ENCODE measurements at places on chromosomes 5 and 9.

DNA sequence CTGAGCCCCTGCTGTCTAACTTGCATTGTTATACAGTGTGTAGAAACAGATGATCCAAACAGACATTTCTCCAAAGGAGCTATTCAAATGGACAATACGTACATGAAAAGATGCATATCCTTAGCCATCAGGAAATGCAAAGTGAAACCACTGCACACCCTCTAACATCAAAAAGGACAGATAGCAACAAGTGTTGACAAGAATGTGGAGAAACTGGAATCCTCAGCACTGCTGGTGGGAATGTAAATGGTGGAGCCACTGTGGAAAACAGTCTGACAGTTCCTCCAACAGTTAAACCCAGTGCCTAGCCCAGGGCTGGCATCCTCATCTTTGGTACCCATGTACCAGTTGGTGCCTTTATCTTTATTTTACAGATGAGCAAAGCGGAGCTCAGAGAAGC, 8.5 kb downstream of the ORM2 start:
- DNase-seq: no peak

GRCh38 chr5:71706906-71707305, 12.2 kb upstream of the CARTPT start:
- no peak for DNase-seq

DNA sequence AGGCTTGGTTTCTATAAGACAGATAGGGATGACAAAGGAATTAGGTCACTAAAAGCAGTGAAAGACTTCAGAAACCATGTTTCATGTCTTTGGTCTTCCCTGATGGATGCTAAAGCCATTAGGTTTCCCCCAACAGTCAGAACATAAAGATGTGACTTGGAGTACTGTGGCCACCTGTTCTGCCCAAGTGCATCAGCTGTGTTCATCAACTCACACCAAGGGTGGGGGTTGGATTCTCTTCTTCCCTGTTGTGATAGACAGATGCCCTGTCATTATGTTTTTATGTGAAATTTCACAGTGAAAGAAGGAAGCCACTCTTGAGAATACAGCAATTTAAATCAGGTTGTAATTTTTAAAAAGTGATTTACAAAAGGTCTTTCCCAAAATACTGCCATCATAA, 196.8 kb downstream of the SH3GL2 start:
- no peak for DNase-seq

DNA sequence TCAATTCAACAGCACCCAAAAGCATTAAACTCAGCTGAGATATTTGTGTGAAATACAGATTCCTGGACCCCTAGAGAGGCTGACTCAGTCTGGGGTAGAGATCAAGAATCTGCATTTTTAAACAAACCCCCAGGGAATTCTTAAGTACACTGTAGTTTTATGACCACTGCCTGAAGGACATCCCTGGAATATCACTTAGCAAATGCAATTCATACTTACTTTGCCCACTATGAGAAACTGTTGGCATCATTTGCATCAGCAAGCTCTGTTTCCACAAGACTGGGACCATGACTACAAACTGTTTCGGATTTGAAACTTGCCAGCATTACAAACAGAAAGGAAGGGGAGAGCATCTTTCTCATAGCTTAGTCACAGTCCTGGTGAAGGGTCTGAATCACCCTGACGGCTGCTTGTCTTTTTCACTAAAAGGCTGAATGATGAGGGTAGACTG, 63.7 kb downstream of the MLLT3 start:
- peak; percentile 29 for DNase-seq

GRCh38 chr5:80255431-80255810, 427 bp downstream of the SERINC5 start:
- no peak for DNase-seq

GRCh38 chr9:79263628-79264027, 308.1 kb upstream of the TLE4 start:
- DNase-seq: no peak

DNA sequence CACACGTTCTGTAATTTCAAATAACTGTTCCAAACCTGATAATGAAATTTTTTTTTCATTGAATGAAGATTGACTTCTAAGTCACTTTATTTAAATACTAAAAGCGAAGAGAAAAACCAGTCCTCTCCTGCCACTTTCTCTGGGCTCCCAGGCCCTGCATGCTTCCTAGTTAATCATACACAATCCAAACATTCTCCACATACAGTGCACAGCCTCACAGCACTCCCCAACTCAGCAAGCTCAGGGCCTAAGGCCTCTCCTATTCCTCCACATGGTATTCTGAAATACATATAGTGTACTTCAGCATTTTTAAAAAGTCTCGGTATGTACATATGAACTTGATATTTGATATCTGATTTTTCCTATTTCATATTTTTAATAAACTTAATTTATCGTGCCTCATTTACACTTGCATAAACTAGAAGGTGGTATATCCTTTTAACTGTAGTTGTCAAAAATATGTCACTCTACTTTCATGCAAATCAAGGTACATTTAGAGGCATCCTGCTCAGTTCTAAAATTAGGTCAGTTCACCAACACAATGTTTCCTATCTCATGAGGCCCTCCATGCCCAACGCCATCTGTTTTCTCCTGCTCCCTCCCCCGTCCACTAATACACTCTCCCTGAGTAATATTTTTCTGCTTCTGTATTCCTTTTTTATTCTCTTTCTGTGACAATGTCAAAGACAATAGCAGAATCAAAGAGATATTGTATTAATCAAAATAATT, 206.7 kb downstream of the ARRDC3 start:
- DNase-seq: no peak

- no peak for DNase-seq
Observed at GRCh38 chr9:108709997-108710396, 145.8 kb downstream of the ACTL7B start.

GRCh38 chr5:36495611-36496010, 110.8 kb upstream of the SLC1A3 start:
- no peak for DNase-seq

DNA sequence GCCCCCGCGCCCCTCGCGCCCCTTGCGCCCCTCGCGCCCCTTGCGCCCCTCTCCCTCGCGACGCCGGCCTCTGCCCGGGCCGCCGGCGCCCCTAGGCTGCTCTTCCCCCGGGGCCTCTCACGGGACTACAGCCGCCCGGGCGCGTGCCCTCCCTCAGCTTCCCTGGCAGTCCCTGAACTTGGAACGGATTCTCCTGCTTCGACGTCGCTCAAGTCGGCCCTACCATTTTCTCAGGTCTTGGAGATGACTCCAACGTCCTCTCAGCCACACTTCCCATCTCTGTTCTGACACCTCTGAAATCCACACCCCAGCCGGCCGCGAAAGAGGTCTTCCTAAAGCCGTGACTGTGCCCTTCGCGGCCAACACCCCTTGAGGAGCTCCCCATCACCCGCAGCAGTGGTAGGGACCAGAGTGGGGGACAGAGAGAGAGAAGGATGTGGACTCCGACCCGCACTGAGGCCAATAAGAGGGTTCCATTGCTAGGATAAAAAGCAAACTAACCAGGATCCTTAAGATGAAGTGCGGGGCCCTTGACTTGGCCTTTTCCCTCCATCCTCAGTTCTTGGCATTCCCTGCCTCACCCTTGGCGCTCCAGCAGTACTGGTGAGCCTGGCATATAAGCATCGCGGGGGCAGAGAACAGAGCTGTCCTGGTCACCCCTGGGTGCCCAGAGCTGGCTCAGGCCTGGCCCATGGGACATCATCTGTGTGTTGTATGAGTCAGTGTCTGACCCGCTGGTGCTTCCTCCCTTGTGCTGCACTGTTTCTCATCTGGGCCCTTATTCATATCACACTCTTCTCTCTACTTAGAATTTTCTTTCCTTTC, 38.6 kb upstream of the GARNL3 start:
- no peak for DNase-seq

DNA sequence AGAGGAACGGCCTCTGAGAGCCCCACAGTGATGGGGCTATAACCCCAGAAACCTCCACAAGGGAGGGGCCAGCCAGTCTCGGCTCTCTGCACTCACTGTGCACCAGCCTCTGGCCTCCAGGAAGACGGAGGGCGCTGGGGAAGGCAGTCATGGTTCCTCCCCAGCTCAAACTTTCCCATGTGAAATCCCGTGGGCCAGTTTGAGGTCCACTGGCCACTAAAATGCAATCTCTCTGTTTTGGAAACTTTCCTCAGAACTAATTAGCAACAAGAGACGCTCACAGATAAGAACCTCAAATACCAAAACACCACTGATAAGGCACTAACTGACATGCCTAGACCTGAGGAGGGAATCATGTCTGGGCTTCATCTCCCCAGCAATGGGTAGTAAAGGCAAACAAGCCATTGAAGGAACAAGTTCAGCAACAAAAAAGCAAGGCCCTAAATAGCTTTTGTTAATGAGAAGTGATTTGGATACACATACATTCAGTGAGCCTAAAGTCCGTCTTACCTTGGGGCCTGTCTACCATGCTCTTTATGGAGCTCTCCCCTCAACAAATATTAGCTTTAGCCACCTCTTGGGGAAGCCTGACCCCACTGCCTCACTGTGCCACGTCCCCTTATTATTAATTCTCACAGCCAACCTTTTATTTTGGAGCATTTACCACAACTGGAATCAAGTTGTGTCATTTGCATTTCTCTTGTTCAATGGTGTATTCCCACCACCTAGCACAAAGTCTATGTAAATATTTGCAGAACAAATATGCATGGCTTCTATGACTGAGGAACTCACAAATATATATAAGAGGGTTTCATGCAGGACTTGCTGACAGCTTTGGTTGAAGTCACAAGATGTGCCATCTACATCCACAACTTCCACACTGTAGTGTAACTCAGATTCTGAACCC, 56.1 kb upstream of the GLRX start:
- DNase-seq: no peak

DNA sequence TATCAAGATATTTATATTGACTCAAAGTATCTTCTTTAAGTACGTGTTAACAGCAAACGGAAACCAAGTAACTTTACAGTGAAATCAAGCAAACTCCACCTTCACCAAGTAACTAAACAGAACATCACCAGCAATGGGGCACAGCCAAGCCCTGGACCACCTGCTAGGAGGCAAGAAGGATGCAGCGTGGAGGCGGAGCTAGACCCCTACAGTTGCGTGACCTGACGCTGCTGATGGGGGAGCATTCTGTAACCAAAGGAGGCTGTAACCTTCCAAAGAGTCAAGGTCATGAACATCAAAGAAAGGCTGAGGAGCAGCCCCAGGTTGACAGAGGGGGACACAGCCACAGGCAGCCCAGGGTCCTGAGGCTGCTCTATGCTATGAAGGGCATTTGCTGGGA, 6.1 kb downstream of the VAV2 start:
- DNase-seq: no peak

- DNase-seq: no peak
Observed at GRCh38 chr9:10366171-10366779, 246.5 kb downstream of the PTPRD start.

GRCh38 chr5:154331232-154331631, 114.6 kb upstream of the SAP30L start:
- DNase-seq: no peak

DNA sequence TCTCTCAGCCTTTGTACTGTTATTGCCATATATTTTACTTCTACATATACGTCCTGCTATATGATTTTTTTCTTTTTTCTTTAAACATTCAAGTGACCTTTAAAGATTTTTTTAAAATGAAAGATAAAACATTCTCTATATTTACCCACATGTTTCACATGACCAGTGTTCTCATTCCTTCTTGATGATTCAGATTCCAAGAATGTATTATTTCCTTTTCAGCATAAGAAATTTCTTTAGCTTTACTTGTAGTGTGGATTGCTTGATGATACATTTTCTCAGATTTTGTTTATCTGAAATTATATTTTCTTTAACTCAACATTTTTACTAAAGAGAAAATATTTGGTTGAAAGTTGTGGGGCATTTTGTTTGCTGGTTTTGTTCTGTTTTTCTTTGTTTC, 792.1 kb downstream of the BRINP1 start:
- no peak for DNase-seq

GRCh38 chr9:131543141-131543540, 2.2 kb upstream of the PRRT1B start:
- no peak for DNase-seq

DNA sequence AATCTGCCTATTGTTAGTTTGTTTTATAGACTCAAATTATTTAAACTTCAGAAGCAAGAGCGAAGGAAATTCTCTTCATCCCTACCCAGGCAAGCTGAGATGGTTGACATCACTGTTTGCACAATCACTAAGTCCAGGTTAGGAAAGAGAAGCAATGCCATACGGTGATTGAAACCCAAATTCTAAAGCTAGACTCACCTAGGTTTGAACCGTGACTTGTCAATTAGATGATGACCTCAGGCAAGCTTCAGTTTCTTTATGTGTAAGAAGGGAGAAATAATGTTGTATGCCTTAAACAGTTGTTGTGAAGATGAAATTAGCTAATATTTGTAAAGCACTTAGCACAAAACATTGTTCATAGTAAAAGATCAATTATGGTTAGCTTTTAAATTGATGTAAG, 96.5 kb upstream of the ANKRD55 start:
- DNase-seq: no peak

- DNase-seq: no peak
Observed at GRCh38 chr5:16431490-16431889, 34.1 kb downstream of the ZNF622 start.

GRCh38 chr5:39420482-39421145, 4.2 kb downstream of the DAB2 start:
- DNase-seq: no peak

DNA sequence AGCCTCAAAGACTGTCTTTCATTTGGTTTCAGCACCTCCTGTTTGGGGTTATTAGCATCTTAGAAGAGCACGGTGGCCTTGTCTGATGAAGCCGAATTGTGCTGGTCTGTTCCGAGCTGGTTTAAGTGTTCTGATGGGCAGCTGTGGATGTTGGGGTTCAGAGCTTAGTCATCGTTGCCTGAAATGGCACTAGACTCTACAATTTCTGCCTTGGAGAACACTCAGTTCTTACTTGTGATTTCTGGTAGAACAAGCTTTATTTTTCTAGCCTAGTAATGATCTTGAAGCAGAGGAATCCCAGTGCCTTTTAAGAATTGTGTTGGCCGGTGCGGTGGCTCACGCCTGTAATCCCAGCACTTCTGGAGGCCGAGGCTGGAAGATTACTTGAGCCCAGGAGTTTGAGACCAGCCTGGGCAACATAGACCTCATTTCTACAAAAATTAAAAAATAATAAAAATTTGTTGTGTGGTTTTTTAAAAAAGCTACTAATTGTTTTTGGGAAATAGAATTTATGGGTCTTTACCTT, 7.8 kb downstream of the FBXW5 start:
- DNase-seq: no peak

DNA sequence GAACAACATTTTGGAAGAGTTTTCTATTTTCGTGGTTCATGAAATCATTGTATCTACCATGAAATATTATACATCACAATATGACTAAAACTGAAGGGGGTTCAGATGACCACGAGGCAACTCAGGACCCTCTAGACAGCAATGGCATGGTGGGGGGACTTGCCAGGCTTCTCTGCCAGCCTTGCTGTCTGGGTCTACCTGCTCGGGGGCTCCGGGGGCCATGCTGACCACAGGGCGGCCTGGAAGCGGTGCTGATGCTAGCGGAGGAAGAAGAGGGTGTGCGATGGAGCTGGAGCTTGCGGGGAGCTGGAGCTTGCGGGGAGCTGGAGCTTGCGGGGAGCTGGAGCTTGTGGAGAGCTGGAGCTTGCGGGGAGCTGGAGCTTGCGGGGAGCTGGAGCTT, 89.2 kb upstream of the IRX4 start:
- no peak for DNase-seq

GRCh38 chr5:78908173-78909061, 76.7 kb downstream of the ARSB start:
- DNase-seq: no peak

GRCh38 chr5:91632871-91633270, 249.8 kb upstream of the ARRDC3 start:
- no peak for DNase-seq

- no peak for DNase-seq
Observed at GRCh38 chr5:14414656-14415023, 167.0 kb upstream of the OTULINL start.

- DNase-seq: no peak
Observed at GRCh38 chr9:135963338-135963737, 2.2 kb upstream of the UBAC1 start.
